NCI-H345 (cell line): ENCODE measurements at places on chromosomes 7 and 10.

GRCh38 chr10:110923856-110924493 is 4.6 kb downstream of the SHOC2 start:
- DNase-seq, result no peak

DNA sequence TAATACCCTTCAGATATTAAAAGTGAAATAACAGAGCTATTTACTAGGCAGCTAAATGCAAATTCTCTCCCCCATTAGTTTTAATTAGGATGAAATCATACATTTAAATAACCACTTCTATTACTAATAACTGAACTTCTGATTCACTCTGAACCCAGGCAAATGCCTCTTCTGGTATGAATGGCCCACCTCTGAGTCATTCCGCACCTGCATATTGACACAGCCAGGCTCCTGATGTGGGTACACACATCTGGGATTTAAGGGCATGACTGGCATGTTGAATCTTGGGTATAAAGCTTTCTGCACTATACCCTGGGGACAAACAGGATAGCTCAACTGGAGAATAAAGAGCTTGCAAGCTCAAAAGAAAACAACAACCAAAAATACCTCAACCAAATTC is 140.9 kb downstream of the AUTS2 start:
- DNase-seq, result peak; percentile 26

DNA sequence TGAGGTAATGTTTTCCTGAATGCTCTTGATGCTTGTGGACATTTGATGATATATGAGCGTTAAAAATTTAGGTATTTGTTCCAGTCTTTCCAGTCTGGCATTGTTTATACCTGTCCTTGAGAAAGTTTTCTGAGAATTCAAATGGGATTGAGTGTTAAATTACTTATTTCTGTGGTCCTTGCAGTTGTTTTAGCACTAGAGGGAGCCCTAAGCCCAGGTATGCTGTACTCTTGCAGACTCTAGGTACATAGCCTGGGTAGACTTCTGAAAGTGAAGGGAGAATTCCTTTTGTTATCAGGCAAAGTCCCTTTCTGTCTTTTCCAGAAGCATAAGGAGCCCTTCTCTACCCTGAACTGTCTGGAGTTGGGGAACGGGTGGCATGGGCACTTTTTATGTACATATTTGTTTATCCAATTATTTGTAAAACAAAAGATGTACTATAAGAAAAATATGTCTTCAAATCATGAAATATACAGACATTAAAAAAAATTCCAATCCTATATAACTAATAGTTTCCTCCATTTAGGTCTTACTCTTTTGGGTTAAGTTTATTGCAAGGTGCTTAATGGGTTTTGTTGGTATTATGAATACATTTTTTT is 262.1 kb downstream of the ATRNL1 start:
- peak; percentile 56 for DNase-seq

DNA sequence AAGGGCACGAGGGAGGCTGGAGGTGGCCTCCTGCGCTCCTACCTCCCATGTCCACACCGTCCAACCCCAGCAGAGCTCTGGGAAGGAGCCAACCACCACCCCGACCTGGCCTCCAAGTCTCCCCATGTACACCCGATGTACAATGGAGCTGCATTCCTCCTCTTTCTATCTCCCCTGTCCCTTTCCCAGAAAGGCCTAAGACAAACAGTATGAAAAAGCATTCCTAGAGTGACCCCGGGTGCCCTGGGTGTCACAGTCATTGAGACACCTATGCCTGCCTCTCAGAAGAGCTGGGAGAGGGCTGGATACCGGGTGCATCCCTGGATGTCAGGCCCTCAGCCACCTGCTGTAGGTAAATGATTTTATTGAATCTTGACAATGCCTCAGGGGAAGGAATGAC is 248.1 kb downstream of the EMX2 start:
- DNase-seq, result no peak

DNA sequence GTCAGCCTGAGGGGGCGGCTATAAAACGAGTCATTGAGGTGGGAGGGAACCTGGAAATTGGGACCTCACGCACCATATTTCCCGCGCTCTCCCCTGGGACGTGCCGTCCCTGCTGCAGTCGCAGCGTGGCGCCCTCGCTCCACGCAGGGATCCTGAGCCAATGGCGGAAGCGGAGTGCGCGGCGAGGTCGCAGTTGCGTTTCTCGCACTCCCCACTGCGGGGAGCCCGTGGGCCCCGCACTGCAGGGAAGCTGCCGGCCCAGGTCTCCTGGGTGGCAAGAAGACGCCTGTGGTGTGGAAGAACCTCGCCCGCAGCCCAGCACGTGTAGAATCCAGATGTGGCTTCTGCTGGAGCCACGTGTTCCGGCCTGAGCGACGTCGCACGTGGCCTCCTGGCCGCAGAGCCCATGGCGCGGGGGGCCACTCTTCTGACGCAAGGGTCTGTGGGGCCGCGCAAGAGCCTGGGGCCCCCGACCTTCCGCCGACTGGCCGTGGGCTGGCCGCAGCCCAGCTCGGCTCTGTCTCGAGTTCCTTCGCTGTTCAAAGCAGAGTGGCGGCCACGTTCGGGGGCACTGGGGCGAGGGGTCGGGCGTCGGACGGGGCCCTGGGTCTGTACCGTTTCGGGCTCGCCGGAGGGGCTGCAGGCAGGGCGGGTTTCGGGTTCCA is 26.4 kb downstream of the HIF1AN start:
- DNase-seq, result no peak

DNA sequence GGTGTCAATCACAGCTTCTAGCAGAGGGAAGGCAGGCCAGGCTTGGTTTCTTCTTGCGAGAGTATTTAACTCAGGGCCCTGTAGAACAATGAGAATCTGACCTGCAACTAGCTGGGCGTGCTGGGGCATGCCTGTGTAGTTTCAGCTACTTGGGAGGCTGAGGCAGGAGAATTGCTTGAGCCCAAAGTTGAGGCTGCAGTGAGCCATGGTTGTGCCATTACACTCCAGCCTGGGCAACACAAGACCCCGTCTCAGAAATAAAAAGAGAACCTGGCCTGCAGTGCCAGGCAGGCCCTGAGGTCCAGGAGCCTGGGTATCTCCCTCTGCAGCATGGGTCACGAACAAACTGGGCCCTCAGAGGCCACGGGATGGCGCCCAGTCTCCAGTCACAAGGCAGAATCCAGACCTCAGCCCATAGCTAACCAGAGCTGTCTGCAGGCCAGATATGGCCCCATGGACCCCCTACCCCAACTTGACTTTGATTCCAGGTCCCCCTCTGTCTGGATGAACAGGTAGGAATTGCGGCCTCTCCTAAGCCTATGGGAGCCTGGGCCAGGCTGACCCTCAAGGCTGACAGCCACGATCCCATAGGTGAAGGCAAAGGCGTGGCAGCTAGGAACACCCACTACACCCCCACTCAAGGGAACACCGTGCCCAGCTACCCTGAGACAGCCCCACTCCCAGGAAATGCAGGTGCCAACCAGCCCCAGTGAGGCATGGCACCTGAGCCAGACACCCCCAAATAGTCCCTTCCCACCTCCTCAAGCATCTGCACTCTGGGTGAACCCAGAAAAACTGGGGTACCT is 102.7 kb upstream of the TNRC18 start:
- no peak for DNase-seq

GRCh38 chr10:99555825-99556523 is 23.2 kb downstream of the NKX2-3 start:
- no peak for DNase-seq

GRCh38 chr7:102444961-102445673 is 11.7 kb downstream of the ORAI2 start:
- DNase-seq, result no peak
